ENCODE measurements at places on chromosomes 2 and 18.

DNA sequence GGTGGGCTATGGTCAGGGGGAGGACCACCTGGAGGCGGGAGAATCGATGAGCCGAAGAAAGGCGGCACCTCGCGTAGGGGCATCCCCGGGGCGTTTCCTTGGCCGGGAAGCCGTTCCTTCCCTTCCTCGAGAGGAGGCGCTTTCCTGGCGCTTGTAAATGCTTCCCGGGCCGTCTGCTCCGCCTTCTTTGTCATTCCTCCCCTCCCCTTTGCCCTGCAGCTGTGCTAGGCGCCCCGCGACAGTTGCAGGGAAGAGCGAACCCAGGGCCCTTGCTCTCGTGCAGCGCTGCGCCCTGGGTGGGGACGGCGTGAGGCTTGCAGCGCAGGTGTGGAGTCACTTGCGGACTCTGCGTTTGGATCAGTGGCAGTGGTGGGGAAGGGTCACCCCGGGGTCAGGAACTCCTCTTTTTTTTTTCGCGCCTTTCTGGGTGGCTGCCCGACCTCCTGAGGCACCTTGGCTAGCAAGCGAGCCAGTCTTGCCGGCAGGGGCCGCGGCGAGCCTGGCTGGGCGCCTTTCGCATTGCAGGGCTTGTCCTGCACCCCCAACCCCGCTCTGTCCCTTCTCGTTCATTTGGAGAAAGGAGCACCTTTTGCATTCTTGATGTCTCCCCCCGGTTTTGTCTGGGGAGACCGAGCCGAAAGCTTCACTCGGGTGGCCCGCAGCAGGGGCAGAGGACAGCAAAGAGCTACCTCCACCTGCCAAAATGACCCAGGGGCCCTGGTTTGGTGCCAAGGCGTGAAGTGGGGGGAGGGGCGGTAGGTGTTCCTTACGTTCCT, 858 bp downstream of the KCNS3 start:
- DNase-seq, result peak; percentile 96

DNA sequence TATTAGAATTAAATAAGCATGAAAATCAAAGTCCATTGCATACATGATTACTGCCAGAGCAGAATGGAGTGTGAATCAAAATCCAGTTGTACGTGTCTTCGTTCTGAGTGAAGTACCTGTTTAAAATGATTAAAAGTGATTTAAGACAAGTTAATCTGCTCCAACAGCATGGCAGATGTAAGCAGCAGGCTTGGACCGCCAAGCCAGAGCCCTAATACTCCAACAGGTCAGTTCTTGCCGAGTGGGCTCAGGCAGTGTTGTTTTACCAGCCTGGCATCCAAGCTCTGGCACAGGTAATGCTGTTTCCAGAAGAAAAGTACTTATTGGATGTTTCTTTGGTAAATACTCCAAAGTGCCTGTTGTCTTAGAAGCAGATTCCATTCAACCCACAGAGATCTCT, 171.4 kb upstream of the EPAS1 start:
- DNase-seq, result no peak

DNA sequence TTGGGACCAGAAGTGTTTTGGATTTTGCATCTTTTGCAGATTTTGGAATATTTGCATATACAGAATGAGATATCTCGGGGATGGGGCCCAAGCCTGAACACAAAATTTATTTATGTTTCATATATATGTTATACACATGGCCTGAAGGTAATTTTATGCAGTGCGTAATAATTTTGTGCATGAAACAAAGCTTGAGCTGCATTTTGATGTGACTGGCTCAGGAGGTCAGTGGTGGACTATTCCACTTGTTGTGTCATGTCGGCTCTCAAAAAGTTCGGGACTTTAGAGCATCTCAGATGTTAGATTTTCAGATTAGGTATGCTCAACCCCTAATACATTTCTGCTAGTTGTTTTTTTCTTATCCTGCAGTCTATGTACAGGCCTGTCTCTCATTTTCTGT, 145.4 kb downstream of the FAM210A start:
- no peak for DNase-seq

DNA sequence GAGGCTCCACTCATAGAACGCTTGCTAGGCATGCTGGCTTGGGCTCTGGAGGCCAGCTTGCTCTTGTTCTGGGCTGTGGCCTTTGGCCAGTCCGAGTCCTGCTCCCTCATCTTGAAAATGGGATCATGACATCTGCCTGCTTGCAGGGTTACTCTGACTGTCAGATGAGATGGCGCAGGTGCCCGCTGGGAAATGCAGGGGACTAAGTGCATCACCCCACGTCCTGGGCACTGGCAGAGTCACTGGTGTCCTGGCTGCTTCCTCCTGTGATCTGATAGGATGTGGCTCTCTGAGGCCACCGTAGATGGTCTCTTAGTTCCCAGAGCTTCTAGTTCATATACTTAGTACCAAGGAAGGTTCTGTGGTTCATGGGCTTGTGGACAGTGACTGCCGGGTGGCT, 18.5 kb downstream of the LDLRAD4 start:
- DNase-seq, result no peak

All from RPMI8226 (cell line).